H1 (cell line): ENCODE measurements at places on chromosomes 2 and 18.

GRCh38 chr2:78811955-78812610, 213.4 kb upstream of the REG3G start:
- no peaks in the 10 kb centered on the region for H3K27me3 ChIP-seq
- no peaks in the 10 kb centered on the region for H3K4me1 ChIP-seq
- DNase-seq = no peak
- H3K27ac ChIP-seq = no peak overlapping the region

DNA sequence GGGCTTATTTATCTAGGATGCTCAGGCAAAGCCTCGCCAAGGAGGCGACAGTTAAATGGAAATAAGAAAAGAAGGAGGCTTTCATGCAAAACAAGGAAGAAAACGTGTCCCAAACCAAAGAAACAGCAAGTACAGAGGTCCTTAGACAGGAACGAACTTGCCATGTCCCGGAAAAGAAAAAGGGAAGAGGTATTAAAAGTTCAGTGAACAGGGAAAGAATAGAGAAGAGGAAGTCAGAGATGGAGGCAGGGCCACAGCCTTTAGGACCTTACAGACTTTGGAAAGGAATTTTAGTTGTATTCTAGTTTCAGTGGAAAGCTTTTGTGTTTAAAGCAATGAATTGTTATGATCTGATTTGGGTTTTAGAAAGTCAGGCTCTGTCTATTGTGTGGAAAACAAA, 22.1 kb downstream of the IKZF2 start:
- DNase-seq = no peak
- H3K4me3 ChIP-seq = no peak overlapping the region
- H3K4me1 ChIP-seq = no peaks in the 10 kb centered on the region
- no peaks in the 10 kb centered on the region for H3K27me3 ChIP-seq
- no peaks in the 10 kb centered on the region for H3K36me3 ChIP-seq

DNA sequence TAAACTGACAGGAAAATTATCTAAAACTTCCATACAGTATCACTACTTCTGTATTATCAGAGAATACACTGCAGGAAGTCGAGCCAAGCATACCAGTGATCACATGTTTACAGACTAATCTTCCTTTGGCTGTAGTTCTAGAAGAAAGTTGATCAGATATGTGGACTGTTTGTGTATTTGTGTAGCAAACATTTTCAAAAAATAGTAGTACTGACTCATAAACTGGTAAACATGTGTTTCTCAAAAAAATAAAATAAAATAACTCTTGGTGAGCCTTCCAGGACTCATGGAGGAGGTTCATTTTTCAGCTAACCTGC, 148.9 kb upstream of the SLC39A10 start:
- H3K4me1 ChIP-seq = no peaks in the 10 kb centered on the region
- H3K27ac ChIP-seq = no peak overlapping the region
- no peak overlapping the region for H3K4me3 ChIP-seq
- no peaks in the 10 kb centered on the region for H3K36me3 ChIP-seq
- no peak for DNase-seq

- H3K27me3 ChIP-seq = no peaks in the 10 kb centered on the region
- DNase-seq = peak; percentile 62
- H3K4me3 ChIP-seq = peak overlapping the region; percentile 69
- peaks cover 9% of the 10 kb centered on the region for H3K36me3 ChIP-seq
These were observed 1.0 kb downstream of the GAREM2 start for GRCh38 chr2:26173776-26174482.

DNA sequence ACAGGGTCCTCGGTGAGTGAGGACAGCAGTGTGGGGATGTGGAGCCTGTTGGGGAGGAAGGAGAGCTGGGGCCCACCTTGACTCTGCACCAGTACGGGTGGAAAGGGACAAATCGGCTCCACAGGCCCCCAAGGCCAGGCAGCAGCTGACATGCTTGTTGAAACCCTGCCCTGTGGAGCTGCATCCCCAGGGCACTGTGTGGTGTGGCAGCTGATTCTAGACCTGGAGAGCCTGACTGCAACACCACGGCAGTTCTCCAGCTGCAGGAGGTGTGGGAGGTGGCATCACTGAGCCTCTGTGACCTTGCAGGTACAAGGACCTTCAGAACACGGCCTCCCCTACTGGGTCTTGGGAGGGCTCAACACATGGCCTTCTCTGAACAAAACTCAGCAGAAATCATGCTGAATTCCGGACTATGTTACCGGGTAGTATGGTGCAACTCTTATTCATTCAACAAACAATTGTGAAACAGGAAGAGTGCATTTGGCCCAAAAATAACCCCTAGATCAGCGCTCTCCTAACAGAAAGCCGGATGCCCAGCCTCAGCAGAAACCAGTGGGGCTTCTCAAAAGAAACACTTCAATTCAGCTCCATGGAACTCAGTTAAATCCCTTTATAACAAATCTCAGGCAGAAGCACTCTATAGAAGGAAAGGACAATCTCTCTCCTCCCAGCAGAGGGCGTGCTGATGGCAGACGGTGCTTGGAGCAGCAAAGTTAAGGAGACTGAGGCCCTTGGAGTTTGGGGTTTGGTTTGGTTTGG, 104.4 kb upstream of the SALL3 start:
- H3K36me3 ChIP-seq = no peaks in the 10 kb centered on the region
- H3K27me3 ChIP-seq = no peaks in the 10 kb centered on the region
- DNase-seq = peak; percentile 36
- no peak overlapping the region for H3K4me3 ChIP-seq
- H3K27ac ChIP-seq = no peak overlapping the region
- H3K4me1 ChIP-seq = no peaks in the 10 kb centered on the region

DNA sequence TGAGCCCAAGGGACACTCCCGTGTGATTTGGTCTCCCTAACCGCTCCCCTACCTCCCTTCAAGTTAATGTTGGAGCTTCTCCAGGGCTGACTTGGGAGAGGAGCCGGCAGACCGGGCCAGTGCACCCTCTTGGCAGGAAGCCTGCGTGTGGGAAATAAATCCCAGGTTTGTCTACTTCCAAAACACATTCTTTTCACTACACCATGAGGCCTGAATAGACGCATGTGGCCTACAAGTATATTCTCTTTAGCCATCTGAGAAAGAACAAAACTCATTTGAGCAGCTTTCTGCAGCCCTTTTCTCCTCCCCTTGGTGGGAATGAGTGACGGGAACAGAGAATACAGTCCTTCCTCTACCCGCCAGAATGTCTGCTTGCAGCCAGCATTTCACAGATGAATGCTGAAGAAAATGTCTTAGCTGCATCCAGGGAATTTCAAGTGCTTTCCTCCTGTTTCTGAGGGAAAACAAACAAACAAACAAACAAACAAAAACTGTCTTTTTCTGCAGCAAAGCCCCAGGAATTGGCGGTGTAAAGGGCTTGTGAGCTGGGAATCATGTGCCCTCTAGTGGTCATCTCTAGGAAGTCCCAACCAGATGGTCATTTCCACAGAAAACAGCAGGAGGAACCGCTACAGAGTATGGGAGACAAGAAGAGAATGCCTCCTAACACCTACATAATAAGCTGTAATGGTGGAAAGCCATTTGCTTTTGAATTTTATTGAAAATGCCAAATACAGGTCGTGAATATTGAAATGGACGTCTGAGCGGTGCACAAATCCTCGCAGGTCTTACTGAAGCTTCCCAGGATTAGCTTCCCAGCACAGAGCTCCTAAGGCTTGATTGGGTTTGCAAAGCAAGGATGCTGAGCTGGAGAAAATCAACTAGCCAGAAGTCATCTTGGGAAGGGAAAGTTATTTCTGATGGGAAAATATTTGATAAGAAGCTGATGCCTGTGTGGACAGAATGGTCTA, 41.2 kb upstream of the DAPL1 start:
- H3K4me1 ChIP-seq = peaks cover 2% of the 10 kb centered on the region
- H3K27me3 ChIP-seq = no peaks in the 10 kb centered on the region
- no peak overlapping the region for H3K27ac ChIP-seq

GRCh38 chr2:152506843-152507242, 171.9 kb downstream of the FMNL2 start:
- H3K27ac ChIP-seq = no peak overlapping the region
- H3K4me1 ChIP-seq = no peaks in the 10 kb centered on the region
- no peak for DNase-seq
- H3K4me3 ChIP-seq = no peak overlapping the region
- no peaks in the 10 kb centered on the region for H3K27me3 ChIP-seq

DNA sequence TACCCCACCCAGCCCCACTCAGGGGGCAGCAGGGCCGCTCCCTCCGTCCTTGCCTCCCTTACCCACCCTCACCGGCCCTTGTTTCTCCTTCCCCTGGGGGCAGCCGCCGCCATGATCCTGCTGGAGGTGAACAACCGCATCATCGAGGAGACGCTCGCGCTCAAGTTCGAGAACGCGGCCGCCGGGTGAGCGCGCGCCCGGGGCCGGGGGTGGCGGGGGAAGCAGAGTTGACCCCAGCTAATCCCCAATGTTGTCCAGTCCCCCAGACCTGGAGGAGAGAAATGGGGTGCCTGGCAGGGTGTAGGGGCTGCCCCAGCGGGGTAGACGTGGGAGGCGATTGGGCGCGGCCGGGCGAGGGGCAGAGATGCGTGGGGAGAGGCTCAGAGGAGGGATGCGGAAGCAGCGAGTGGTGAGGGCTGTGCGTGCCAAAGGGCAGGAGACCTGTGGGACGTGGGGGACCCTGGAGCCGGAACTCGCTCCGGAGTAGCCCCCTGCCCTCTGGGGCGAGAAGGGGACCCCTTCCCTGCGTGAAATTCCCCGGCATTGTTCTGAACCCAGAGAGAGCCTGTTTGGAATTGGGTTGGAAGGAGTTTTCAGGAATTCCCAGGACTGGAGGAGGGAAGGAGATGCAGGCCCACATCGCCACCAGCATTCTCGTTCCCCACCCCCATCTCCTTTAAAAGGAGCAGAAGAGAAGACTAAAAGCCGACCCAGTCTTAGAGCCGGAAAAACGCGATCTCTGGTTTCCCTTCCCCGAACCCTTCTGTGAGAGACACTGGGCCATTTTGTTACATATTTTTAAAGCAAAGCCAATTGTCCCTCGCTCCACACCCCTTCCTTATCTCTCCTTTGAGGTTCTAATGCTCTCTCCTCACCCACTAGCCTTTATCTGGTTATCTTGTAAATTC, 625 bp downstream of the ARPC2 start:
- no peaks in the 10 kb centered on the region for H3K36me3 ChIP-seq
- H3K4me1 ChIP-seq = peaks cover 7% of the 10 kb centered on the region; the same call in 1 of the 2 replicates
- no peaks in the 10 kb centered on the region for H3K27me3 ChIP-seq
- H3K4me3 ChIP-seq = peak overlapping the region; percentile 93

GRCh38 chr2:5868931-5869330, 176.7 kb downstream of the SOX11 start:
- no peaks in the 10 kb centered on the region for H3K36me3 ChIP-seq
- H3K4me3 ChIP-seq = no peak overlapping the region
- no peaks in the 10 kb centered on the region for H3K27me3 ChIP-seq
- no peaks in the 10 kb centered on the region for H3K4me1 ChIP-seq

GRCh38 chr2:170930131-170930990, 1.3 kb downstream of the GORASP2 start:
- no peaks in the 10 kb centered on the region for H3K36me3 ChIP-seq
- peaks cover 18% of the 10 kb centered on the region for H3K4me1 ChIP-seq
- H3K4me3 ChIP-seq = peak overlapping the region; percentile 86
- H3K27ac ChIP-seq = 0 out of 2 replicates have a peak overlapping the region, but pooled peaks have one; percentile 95

DNA sequence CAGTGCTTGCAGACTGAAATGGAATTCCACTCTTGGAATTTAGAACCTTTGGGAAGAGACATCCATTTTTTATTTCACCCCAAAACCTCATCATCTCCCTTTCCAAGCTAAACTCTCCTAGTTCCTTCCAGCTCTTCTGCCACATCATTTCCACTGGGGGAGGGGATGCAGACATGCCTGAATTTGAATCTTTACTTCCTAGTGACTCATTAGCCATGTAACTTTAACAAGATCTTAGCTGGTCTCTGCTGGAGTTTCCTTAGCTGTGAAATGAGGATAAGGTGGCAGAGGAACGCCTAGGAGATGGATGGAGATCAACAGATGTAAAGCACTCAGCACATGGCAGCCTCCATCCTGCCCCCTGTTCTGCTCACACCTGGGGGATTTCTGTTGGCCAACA, 266.8 kb downstream of the EN1 start:
- no peaks in the 10 kb centered on the region for H3K4me1 ChIP-seq
- no peak overlapping the region for H3K27ac ChIP-seq
- no peak overlapping the region for H3K4me3 ChIP-seq

DNA sequence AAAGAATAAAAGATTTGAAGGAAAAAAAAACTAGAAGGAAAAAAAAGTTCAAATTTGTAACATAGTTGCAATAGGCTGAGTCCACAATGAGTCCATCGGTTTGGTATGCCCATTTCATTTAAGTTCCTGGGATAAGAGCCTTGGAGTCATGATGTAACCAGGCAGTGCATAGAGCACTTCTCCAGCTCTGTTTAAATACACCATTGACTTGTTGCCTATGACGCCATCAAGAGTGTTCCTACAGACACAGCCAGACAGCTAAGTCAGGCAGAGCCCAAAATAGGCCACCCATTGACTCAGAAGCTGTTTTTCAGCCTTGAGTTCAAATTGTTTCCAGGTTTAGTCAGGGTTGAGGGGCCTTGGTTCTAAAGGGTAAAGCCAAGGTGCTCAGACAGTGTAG, 44.9 kb downstream of the SOCS6 start:
- H3K27ac ChIP-seq = no peak overlapping the region
- H3K36me3 ChIP-seq = no peaks in the 10 kb centered on the region
- no peaks in the 10 kb centered on the region for H3K4me1 ChIP-seq
- no peak for DNase-seq
- H3K4me3 ChIP-seq = no peak overlapping the region

GRCh38 chr2:70344195-70344594, 42.3 kb upstream of the FAM136A start:
- no peak overlapping the region for H3K4me3 ChIP-seq
- H3K36me3 ChIP-seq = no peaks in the 10 kb centered on the region
- no peak for DNase-seq
- no peaks in the 10 kb centered on the region for H3K4me1 ChIP-seq
- H3K27ac ChIP-seq = no peak overlapping the region

- no peak overlapping the region for H3K4me3 ChIP-seq
- no peaks in the 10 kb centered on the region for H3K27me3 ChIP-seq
- H3K4me1 ChIP-seq = peaks cover 20% of the 10 kb centered on the region
- H3K27ac ChIP-seq = no peak overlapping the region
These were observed 82.2 kb downstream of the CELF4 start for GRCh38 chr18:37483221-37483971.
